ENCODE measurements at places on chromosomes 16 and 17.

- no peak for DNase-seq
These were observed 29.8 kb upstream of the XYLT2 start for GRCh38 chr17:50316016-50316587.

DNA sequence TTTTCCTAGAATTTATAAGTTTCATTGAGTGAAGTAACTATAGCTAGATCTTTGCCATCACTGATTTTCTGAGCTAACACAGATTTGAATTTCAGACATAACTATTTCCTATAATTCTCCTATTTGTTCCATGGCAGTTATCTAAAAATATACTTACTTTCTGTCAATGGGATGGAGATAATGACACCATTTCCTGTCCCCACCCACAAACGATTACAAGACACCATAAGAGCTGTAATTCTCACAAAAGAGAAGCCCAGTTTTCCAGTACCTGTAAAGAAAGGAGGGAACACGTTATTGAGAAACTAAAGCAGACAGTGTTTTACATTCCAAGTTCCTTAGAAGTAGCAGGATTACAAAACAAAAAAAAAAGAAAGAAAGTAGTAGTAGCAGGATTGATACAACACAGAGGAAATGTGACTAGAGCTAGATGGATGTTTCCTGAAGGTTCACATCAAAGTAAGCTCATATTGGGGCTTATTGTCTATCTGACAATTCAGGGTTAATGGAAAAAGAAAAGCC is 110.9 kb upstream of the TOB1 start:
- DNase-seq = no peak

- DNase-seq = no peak
These were observed 1.4 kb upstream of the SLC25A10 start for GRCh38 chr17:81710514-81711308.

DNA sequence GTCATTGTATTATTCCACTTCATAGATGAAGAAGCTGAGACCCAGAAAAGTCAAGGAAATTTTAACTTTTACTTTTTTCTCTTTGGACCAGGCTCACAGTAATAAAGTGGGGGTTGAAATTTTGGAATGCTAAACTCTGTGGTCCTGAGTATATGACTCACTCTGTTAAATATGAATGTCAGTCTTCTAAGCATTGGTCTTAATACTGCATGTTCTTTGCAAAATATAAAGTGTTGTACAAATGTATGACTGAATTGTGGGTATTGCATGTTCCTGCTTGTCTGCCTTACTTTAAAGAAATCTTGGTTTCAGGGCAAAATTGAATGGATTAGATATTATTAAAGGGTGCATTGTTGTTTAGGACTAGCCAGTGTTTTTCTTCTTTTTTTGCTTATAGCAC is 950.8 kb upstream of the GOT2 start:
- no peak for DNase-seq

DNA sequence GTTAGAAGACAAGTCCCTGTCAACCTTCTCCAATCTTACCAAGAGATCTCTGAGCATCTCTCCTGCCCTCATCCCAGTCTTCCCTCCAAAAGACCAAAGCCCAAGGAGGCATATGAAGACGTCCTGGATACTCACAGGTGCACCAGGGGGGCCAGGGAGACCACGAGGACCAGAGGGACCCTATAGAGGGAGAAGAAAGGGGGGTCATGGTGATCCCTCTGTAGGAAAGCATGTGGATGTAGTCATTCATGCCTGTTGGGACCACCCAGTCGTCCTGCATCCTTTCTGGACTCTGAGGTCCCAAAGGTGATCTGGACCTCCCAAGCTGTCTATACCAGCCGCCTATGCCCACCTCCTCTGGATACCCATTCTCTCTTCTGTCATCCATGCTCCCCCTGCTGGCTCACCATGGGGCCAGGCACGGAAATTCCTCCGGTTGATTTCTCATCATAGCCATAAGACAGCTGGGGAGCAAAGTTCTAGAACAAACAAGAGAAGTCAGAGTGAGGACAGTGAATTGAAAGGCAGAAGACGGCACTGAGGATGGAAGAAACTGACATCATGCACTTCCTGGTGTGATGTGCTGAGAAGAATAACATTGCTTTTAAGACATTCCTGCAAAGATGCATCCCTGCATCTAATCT is 3.3 kb downstream of the COL1A1 start:
- peak; percentile 65 for DNase-seq
